SK-MEL-5 (cell line): ENCODE measurements at places on chromosomes 7 and 10. TPM values are rescaled to one million over a fixed set of nuclear protein-coding genes. Genes with fewer than 3 reads are reported as not detected.

DNA sequence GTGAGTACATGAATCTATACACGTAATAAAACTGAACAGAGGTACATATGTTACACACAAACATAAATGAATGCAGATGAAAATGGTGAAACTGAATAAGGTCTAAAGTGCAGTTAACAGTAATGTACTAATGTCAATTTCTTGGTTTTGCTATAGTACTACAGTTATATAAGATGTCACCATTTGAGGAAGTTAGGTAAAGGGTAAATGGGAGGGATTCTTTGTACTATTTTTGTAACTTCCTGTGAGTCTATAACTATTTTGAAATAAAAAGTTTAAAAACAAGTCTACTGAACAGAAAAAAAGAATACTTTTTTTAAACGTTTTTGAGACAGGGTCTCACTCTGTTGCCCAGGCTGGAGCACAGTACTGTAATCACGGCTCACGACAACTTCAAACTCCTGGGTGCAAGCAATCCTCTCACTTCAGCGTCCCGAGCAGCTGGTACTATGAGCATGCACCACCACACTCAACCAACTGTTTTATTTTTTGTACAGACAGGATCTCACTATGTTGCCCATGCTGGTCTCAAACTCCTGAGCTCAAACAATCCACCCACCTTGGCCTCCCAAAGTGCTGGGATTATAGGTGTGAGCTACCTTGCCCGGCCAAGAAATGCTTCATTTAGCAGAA lies 71.5 kb downstream of the WAPL start:
- no peak for DNase-seq

DNA sequence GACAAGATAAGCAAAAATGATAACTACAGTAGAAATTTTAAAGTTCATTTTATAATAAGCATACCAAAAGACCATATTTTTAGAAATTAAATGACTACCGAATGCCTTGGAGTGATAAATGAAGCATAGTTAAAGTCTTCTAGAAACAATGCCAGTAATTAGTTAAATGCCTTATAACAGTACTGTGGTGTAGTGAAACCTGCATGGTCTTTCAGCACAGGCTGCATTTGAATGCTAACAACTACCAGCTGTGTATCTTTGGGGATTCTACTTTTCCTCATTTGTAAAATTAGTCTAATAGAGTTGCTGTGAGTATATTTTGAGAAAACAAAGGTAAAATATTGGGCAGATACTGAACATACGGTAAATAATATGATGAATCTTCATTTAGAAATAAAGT lies 25.1 kb downstream of the TSPAN12 start:
- no peak for DNase-seq

DNA sequence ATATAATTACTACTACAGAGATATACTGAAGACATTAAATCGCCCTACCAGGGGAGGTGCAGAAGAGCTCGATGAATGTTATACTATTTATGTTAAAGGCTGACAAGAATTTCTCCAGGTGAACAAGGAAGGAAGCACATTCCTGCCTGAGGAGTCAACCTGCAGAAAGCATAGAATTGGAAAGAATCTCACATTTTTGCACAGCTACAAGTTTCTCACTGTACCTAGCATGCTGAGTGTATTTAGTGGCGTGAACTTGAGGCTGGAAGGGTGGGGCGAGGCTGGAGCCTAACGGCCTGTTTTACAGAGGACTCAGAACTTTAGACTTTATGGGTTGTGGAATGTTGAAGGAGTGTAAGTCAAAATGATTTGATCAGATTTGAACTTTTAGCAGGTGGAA lies 373.6 kb upstream of the LRGUK start:
- DNase-seq = no peak

- DNase-seq = peak; percentile 40
Measured at GRCh38 chr7:81594767-81595166, 175.1 kb downstream of the HGF start.

DNA sequence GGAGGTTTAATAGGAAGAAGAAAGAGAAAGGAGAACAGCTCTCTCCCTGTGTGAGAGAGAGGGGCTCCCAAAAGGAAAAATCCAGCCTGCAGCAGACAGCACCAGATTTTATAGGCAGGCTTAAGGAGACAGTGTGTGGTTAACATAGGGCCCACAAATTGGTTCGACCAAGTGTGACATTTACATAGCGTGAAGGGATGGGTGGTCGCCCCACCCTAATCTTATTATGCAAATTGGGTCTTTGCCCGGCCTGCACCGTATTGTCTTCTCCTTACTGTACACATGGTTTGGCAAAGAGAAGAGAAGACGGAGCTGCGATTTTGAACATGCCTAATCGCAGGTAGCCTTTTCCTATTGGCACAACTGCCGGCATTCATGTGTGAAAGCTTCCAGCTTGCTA lies 756.3 kb downstream of the NXPH1 start:
- DNase-seq = no peak

- no peak for DNase-seq
Measured at GRCh38 chr7:146636581-146636980, 520.0 kb downstream of the CNTNAP2 start.

DNA sequence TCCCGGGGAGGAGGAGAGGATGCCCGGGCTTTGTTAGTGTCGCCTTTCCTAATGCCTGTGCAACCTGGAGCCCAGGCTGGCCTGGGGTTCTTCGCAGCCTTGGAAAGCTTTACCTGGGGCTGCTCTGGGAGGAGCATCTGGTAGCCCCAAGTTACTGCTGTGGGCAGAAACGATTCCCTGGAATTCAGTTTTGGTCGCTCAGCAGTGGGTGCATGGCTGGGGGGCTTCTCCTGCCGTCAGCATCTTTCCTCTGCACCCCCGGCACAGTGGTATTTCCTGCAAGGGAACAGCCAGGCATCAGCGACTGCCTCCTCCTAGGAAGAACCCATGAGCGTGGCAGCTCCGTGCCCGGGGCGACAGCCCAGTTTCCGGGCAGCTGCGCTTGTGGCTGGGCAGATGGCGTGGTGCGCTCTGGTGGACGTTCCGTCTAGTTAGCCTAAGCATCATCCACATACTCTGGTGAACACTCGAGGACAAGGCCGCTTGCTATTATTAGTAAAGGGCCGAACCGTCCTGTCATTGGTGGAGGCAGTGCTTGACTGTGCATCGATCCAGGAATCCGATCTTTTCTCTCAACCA lies 107.0 kb upstream of the BTBD16 start:
- no peak for DNase-seq

GRCh38 chr7:153390955-153391354 lies 631.4 kb downstream of the ACTR3B start:
- no peak for DNase-seq

DNA sequence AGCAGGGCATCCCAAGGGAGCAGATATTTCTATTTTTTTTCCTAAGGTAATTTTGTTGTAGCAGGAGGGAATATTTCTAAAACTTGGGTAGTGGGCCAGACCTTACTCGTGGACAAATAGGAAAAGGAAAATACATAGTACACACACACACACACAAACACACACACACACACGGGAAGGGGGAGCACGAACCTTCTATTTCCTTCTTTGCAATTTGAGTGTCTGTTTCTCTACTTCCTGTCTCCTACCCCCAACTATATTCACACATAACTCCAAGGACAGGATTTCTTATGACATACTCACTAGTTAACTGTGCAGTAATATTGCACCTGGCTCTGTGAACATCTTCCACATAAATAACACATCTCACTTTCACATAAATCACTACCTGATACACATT lies 4.4 kb downstream of the LDB1 start:
- DNase-seq = no peak

- DNase-seq = peak; percentile 75
Measured at GRCh38 chr7:128409596-128410450, at the start of gene IMPDH1. IMPDH1 (minus strand) TSS chr7:128409982; CDS start chr7:128409901, 81 bp downstream.

DNA sequence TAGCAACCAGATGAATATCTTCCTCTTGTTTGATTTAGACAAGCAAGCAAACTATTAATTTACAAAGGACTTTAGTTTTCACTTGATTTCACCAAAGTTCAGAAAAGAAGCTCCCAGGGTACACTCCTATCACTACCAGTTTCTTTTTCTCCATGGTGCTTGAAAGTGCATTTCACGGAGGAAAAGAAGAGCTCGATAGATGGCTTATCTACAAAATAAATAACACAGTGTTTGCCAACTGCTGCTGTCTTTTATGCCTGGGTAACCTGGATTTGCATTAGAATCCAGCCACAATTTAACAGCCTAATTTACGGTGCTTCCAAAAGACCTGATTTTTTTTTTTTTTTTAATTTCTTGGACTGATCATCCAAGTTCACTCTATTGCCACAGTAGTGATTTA lies 275.7 kb downstream of the GPR37 start:
- no peak for DNase-seq

DNA sequence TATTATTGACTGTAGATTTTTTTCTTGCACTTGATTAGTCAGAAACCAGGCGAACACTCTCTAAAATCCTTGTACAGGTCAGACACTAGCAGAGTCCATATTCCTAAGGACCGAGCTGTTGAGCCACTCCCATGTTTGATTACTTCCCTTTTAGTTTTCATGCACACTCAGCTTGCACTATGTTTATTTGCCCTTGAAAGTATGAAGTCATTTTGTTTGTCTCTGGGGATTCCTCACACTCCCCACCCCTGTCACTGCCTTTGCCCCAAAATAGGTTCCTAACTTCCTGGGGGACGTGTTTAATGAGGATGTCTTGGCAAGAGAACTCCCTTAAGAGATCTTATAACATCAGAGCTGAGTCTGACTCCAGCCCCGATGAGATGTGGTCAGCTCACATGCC lies 182.1 kb downstream of the EVX1 start:
- no peak for DNase-seq

The C10orf90 gene
- total RNA-seq = 78.1 and 89.9 TPM in 2 replicates

The RNLS gene
- total RNA-seq = 47.5 and 50.9 TPM in 2 replicates

The IFIT1 gene
- 0.24 and 1.3 TPM in 2 replicates for total RNA-seq

The NUP205 gene
- 121 and 138 TPM in 2 replicates for total RNA-seq

The IFIT3 gene
- total RNA-seq = 4.5 and 5.0 TPM in 2 replicates

The TAC1 gene
- 1.2 TPM in 1 of 2 replicates, not detected in the other for total RNA-seq
